ENCODE measurements at places on chromosomes 5 and 9. TPM values are rescaled to one million over a fixed set of nuclear protein-coding genes. Genes with fewer than 3 reads are reported as not detected.

The WDR38 gene
- not detected for total RNA-seq

The CTSV gene
- total RNA-seq = 27.1 TPM

The ORM2 gene
- 0.77 TPM for total RNA-seq

The SPINK13 gene
- total RNA-seq = not detected

The NSG2 gene
- not detected for total RNA-seq

The GRM6 gene
- not detected for total RNA-seq

The IFNA21 gene
- not detected for total RNA-seq

The ADRA1B gene
- total RNA-seq = 8.3 TPM

The SGCD gene
- total RNA-seq = not detected

The SLC27A6 gene
- not detected for total RNA-seq

The WWC1 gene
- total RNA-seq = 29.4 TPM

The KCTD16 gene
- total RNA-seq = 0.08 TPM

The ZNF608 gene
- 37.5 TPM for total RNA-seq

The CDH6 gene
- 0.36 TPM for total RNA-seq

The SPTAN1 gene
- 229 TPM for total RNA-seq

The SAXO1 gene
- total RNA-seq = not detected

The PTGS1 gene
- 61.2 TPM for total RNA-seq

The CD14 gene
- total RNA-seq = 2.5 TPM

The SH3GL2 gene
- total RNA-seq = not detected

The GPR150 gene
- total RNA-seq = 0.54 TPM

The TRIP13 gene
- 45.9 TPM for total RNA-seq

The SLC6A18 gene
- not detected for total RNA-seq

The ATG10 gene
- 14.0 TPM for total RNA-seq
